Sigmoid colon (tissue), 7 donors: ENCODE measurements at places on chromosomes 3 and 15. TPM values are rescaled to one million over a fixed set of nuclear protein-coding genes. Genes with fewer than 3 reads are reported as not detected.

The CD80 gene
- polyA plus RNA-seq = not detected

The ASB14 gene
- not detected for polyA plus RNA-seq

The MUC4 gene
- 195 TPM for polyA plus RNA-seq

The RPL29 gene
- 1,880 TPM for polyA plus RNA-seq

The CAPN3 gene
- polyA plus RNA-seq = 4.4 TPM

- DNase-seq = no peak
Observed at GRCh38 chr3:174202561-174202960, 656.6 kb upstream of the NAALADL2 start.

DNA sequence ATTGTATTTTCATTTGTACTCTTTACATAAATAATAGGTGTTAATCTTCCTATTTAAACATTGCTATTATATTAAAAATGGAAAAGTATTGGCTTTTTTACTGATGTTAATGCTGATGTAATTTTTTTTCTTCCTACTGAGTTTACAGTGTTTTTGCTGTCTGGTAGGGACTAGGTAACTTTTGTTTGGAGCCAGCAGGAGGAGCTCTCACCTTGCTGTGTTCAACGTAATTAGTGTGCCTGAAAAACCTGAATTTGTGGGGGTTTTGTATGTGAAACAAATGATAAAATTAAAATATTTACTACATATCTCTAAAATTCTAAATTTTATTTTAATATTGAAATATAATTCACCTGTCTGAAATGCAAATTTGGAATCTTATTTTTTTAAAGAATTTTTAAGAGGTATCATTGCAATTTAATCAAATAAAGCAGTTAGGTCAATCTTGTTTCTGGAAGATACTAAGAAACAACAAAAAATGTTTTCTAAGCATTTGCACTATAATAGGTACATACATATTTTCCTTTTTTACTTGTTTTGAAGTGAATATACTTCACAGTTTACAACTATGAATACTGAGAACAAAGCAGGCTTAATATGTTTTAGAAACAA is 48.8 kb downstream of the EPHA6 start:
- peak; percentile 59 for DNase-seq

- DNase-seq = no peak
Observed at GRCh38 chr15:66023311-66023972, 154.2 kb downstream of the RAB11A start.

GRCh38 chr3:194575484-194576210 is 57.6 kb downstream of the TMEM44 start:
- peak; percentile 72 for DNase-seq

- DNase-seq = no peak
Observed at GRCh38 chr3:172101107-172101506, 61.7 kb downstream of the FNDC3B start.

GRCh38 chr15:92343924-92344643 is 49.6 kb upstream of the ST8SIA2 start:
- DNase-seq = no peak

DNA sequence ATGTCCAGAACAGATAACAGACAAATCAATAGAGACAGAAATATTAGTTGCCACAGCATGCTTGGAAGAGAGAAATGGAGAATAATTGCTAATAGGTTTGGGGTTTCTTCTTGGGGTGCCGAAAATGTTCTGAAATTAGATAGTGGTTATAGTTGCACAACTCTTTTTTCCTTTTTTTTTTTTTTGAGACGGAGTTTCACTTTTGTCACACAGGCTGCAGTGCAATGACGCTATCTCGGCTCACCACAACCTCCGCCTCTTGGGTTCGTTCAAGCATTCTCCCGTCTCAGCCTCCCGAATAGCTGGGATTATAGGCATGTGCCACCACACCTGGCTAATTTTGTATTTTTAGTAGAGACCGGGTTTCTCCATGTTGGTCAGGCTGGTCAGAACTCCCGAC is 163.3 kb downstream of the PLCH1 start:
- DNase-seq = no peak

GRCh38 chr15:83747718-83748110 is 93.8 kb downstream of the ADAMTSL3 start:
- no peak for DNase-seq

- DNase-seq = no peak
Observed at GRCh38 chr3:23341147-23341838, 138.2 kb downstream of the UBE2E2 start.

GRCh38 chr3:55718521-55718921 is 231.4 kb upstream of the WNT5A start:
- no peak for DNase-seq

DNA sequence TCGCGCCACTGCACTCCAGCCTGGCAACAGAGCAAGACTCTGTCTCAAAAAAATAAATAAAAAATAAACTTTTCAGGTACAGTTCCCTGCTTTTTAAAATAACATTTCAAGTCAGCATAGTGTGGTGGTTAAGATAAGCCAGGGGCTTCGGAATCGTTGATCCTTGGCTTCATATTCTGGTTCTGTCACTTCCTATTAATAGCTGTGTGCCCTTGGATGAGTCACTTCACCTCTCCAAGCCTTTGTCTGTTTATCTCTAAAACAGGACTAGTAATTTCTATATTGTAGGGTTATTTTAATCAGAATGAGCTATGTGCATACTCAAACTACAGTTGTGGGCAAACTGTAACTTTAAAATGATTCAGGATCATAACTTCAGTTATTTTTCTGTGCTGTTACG is 53.8 kb upstream of the SENP5 start:
- DNase-seq = no peak

- no peak for DNase-seq
Observed at GRCh38 chr15:47374222-47374621, 343.1 kb upstream of the SEMA6D start.

GRCh38 chr15:67156426-67156825 is 91.0 kb downstream of the SMAD3 start:
- no peak for DNase-seq

- DNase-seq = no peak
Observed at GRCh38 chr3:122284486-122284885, 40.6 kb upstream of the CSTA start.

DNA sequence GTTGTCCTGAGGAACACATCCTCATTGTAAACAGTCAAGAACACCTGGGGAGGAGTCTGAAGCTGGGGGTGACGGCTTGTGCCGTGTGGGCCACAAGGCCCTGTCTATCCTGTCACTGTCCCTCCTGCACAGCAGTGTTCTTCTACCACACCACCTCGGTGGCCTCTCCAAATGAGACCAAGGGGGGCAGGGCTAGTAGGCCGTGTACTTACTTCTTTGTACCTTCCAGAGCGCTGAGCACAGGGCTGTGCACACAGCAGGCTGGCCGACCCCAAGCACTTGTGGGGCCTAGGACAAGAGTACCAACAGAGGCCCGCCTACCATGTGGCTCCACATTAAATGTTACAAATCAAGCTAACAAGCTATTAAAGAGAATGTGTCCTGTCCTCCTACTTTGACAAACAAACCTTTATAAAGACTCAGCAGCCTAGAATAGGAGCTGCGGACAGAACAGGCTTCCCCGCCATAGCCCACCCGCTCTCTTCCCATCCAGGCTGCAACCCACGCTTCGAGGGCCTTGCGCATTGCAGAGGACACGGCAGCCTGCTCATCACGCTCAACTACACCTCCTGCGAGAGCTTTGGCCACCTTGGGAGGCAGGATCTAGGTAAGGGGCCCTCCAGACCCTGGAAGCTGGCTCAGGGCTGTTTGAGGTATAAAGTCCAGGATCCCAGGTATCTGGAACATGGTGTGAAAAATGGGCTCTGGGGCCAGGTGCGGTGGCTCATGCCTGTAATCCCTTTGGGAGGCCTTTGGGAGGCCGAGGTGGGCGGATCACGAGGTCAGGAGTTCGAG is 30.5 kb downstream of the MELTF start:
- DNase-seq = peak; percentile 40

GRCh38 chr3:153820035-153820434 is 301.2 kb upstream of the ARHGEF26 start:
- no peak for DNase-seq

- no peak for DNase-seq
Observed at GRCh38 chr3:45124956-45125355, 21.2 kb downstream of the CDCP1 start.
